Stimulated activated CD4-positive, alpha-beta T cell treated with anti-CD3 and anti-CD28 coated beads, Interleukin-1b, Interleukin-23, amount 100 ng/mL, for 1 hour (primary cell): ENCODE measurements at places on chromosomes 1 and 21.

DNA sequence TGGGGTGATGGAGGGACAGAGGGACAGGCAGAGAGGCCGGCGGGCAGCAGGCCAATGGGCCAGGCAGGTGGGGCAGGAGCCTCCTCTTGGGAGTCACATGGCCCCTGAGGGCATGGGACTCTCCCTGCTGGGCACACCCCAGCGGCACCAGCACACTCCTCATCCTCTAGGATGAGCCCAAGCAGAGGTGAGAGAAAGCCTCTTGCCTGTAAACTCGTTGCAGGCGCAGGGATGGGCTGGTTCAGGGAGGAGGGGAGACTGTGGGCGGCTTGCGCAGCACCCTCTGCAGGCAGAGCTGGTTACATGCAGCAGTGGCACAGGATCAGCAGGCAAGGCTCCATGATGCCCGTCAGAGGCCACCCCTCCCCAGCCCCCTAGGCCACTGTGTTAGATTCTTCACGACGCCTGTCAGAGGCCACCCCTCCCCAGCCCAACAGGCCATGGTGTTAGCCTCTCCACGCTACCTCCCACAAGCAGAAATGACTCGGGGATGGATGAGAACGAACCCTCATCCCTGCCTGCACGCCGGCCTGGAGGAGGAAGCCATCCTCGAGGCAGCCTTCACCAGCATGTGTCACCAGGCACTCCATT lies 209.7 kb upstream of the VAMP3 start:
- no peak for DNase-seq

DNA sequence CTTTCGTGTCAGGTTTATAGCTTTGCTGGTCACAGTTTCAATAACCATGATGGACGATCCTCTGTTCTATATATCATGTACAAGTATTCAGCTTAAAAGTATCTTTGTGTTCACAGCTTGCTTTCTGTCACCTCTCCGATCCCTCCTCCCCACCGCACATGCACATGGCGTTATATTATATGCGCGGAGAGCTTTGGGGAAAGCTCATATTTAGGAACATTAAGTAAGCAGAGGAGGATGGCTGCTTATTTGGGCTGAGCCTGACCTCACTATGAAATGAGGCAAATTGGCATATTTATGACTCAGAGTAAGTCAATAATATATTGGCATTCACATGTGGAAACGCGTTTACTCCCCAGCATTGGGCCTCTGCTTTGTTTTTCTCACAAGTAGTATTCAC lies 360.5 kb downstream of the HLX start:
- no peak for DNase-seq

DNA sequence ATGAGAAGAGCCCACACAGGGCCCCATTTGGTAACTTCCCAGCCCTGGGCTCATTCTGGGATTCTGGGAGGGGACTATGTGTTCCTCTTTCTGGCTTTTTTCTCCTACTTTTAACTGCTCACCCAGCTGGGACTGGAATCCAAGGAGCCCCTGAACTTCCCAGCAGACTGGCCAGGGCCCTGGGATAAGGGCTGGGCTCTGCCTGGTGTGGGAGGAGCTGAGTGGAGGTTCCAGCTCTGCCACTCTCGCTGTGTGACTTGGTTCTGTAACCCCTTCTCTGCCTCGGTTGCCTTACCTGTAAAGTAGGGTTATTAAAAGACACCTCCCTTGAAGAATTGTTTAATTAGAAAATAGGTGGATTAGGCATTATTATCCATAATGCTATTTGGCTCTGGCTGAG lies 19.6 kb upstream of the EPB41 start:
- no peak for DNase-seq

GRCh38 chr1:94873520-94874351 lies 53.2 kb downstream of the CNN3 start:
- DNase-seq: no peak

DNA sequence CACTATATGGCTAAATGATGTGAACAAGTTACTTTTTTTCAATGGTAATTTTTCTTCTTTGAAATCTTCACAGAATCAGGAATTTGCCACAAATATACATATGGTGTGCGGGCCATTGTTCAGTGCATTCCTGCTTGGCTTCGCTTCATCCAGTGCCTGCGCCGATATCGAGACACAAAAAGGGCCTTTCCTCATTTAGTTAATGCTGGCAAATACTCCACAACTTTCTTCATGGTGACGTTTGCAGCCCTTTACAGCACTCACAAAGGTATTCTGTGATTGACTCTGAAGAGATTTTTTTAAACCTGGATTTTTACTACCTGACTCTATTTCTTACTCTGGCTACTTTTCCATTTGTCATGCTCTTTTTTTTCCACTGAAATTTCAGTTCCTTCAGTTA lies 76.2 kb upstream of the KIAA1614 start:
- DNase-seq: no peak

- DNase-seq: no peak
These were observed 7.7 kb upstream of the MPZL1 start for GRCh38 chr1:167714098-167714438.

- no peak for DNase-seq
These were observed 32.8 kb upstream of the CHRM3 start for GRCh38 chr1:239353536-239353935.

DNA sequence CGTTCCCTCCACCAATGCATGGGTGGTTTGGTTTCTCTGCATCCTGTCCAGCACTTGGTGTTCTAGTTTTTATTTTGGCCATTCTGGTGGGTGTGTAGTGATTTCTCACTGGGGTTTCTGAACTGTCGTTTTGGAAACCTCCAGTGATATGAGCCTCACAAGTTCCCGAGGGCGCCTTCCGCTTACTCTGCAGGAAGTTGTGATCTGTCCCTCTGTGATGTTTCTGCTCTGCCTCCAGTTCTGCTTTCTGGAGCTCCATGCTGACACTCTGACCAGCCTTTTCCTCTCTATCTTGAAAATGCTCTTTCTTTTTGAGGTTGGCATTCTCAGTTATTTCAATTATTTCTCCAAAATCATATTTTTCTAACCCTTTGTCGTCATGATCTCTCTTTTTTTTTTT lies 111.6 kb downstream of the PLD5 start:
- no peak for DNase-seq

- DNase-seq: no peak
These were observed 114.2 kb downstream of the MAN1A2 start for GRCh38 chr1:117481410-117481809.

DNA sequence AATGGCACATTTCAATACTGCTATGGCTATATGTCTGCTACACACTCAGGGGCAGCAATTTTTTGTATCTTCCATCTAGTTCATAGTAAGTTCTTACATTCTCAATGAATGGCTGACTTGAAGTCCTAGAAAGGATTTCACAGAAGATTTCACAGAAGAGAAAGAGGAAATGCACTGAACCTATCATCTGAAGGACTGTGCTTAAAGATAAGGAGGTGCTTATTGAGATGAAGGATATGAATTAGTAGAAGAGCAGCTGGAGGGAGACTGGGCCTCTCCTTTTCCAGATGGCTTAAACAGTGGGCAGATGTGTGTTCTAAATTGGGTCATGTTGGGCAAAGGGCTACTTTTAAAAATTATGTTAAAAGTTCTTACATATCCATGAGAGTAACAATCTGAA lies 14.6 kb downstream of the ADAR start:
- DNase-seq: no peak

DNA sequence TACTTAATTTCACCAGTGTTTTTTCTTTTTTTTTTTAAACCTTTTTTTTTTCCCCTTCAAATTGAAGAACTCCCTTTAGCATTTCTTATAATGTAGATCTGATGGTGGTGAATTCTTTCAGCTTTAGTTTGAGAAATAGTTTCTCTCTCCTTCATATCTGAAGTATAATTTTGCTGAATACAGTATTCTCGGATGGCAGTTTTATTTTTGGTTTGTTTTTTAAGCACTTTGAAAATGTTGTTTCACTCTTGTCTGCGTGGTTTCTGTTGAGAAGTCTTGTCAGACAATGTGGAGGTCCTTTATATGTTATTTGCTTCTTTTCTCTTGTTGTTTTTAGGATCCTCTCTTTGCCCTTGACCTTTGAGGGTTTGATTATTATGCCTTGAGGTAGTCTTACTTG lies 135.1 kb downstream of the RPS6KC1 start:
- no peak for DNase-seq

DNA sequence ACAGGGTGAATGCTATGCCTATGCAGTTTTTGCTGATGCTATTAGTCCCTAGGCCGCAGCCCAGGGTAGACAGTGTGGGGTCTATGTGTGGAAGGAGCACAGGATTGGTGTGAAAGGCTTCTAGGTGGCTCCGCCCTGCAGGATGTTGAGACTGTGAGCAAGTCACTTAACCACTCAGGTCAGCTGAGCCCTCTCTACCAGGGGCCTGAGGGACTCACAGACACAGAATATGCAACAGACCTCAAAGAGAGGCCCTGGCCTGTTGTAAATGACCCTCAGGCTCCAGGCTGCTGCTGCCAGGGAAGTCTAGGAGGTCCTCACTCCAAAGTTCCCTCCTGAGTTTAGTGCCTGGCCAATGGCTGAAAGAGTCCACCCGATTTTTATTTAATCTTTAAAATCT lies 11.0 kb downstream of the NHLH2 start:
- DNase-seq: no peak

GRCh38 chr1:147086129-147086528 lies 86.1 kb downstream of the PRKAB2 start:
- DNase-seq: no peak

DNA sequence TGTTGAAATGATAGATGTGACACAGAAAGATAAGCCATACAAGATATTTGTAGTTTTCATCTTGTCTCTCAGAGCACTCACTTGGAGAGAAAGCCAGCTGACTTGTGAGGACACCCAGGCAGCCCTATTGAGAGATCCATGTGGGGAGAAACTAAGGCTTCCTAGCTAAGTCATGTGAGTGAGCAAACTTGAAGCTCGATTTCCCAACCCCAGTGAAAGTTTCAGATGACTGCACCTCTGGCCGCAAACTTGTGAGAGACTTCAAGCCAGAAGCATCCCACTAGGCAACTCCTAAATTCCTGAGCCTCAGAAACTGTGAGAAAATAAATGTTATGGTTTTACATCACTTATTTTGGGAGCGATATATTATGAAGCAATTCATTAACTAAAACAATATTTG lies 832.3 kb downstream of the LTN1 start:
- no peak for DNase-seq

GRCh38 chr1:212291505-212292134 lies 6.4 kb downstream of the PPP2R5A start:
- no peak for DNase-seq

DNA sequence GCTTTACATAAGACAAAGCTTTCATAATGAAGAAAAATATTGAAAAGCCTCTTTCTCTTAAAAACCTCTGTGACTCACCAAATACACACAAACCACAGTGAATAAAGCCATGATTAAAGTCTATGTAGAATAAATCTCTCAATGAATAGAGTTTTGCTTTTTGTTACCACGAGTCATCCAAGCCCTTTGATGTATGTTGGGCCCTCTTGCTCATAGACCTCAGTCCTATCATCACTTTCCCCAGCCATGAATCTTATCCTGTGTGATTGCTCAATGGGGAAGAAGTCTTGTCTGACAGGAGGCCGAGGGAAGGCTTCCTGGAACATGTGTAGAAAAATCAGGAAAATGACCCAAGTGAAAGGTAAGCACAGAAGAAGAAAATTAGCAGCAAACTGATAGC lies 60.8 kb downstream of the NGF start:
- DNase-seq: no peak

GRCh38 chr1:3444736-3445135 lies 9.7 kb upstream of the ARHGEF16 start:
- no peak for DNase-seq

DNA sequence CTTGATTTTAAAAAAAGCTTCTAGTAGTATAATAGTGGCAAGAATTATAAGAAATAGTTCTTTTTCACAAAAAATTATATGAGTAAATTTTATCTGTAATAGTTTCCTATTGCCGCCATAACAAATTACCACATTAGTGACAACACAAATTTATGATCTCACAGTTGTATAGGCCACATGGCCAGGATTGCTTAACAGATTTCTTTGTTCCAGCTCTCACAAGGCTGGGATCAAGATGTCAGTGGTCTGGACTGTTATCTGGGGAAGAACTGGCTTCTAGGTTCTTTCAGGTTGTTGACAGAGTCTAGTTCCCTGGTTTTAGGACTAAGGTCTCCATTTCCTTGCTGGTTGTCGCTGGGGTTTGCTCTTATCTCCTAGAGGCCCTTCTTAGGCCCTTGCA lies 236.4 kb downstream of the USP25 start:
- no peak for DNase-seq

DNA sequence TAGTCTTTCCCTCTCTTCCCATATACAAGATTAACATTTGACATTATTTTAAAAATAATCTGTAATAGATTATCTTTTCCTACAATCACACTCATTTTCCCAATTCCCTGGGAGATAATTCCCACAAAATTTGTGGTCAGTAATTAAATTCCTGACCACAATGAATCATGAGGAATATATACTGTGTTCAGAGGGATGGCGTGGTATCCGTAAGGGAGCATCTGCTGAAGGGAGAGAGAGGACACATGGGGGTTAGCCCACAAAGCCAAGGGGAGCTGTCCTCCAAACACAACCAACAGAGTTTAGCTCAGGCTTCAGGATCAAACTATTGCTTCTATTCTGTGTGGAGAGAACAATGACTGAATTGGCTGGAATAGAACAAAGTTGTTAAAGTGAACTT lies 57.1 kb upstream of the PPP2R5A start:
- no peak for DNase-seq

GRCh38 chr1:66343569-66344325 lies 190.2 kb upstream of the SGIP1 start:
- no peak for DNase-seq

DNA sequence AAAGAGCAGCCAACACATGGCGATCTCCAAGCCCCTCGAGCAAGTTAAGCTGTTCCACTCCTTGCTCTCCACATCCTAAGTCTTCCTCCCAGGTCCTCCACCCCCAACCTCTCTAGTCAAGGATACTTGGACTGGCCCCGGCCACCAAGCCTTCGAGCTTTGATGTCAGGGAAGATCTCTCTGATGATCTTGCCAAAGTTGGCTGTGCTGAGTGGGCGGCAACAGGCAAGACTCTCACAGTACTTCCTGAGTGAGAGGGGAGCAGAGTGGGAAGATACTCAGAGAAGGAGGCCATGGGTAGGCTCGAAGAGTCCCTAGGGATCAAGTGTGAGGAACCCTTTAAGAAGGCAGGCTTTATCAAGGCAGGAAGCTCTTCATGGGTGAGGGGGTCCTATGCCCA lies 2.8 kb downstream of the RFX5 start:
- no peak for DNase-seq

GRCh38 chr21:38626306-38626705 lies 128.0 kb upstream of the ERG start:
- DNase-seq: no peak

DNA sequence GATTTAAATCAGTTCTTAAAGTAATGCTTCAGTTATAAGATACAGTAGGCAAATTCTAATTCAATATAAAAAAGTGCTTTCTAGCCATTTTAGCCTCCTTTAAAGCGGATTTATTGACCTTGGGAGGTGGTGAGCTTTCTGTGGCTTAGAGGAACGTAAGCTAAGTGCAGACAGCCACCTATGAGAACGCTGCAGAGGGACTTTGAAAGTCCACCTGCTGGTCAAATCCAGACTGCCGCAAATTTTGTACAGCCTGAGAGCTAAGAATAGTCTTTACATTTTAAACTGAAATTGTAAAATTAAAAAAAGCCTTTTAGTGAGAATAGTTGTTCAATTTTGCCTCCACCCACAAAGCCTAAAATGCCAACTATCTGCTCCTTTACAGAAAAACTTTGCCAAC lies 67.0 kb upstream of the SSX2IP start:
- DNase-seq: no peak

- DNase-seq: no peak
These were observed 37.0 kb downstream of the CCDC185 start for GRCh38 chr1:223430236-223430635.
